Activated naive CD4-positive, alpha-beta T cell treated with Interleukin-2 at 50 U/mL for 16 hours (primary cell): ENCODE measurements at places on chromosomes 11 and 22.

- no peak for DNase-seq
These were observed 465.0 kb downstream of the GUCY1A2 start for GRCh38 chr11:106553304-106553703.

GRCh38 chr11:73116636-73117035 is 25.5 kb downstream of the FCHSD2 start:
- no peak for DNase-seq

GRCh38 chr22:27473533-27473932 is 328.0 kb downstream of the MN1 start:
- no peak for DNase-seq

DNA sequence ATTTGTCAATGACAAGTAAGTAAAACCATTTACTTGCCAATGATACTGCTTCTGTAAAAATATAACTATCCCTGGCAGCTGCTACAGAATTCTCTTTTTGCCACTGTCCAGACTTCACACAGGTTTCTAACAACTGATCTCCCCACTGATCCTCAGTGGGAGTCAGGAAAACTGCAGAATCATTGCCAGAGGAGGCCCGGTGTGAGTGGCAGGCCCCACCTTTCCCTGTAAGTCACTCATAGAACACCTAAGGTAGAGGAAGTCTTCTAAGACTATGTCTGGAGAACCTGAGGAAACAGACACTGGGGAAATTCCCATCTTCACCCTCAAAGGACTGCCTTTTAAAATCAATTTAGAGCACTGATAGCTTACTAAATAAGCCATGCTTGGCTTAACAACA is 66.3 kb downstream of the ZC3H12C start:
- DNase-seq: no peak

GRCh38 chr22:35601743-35602615 is 15.2 kb downstream of the MB start:
- DNase-seq: no peak

DNA sequence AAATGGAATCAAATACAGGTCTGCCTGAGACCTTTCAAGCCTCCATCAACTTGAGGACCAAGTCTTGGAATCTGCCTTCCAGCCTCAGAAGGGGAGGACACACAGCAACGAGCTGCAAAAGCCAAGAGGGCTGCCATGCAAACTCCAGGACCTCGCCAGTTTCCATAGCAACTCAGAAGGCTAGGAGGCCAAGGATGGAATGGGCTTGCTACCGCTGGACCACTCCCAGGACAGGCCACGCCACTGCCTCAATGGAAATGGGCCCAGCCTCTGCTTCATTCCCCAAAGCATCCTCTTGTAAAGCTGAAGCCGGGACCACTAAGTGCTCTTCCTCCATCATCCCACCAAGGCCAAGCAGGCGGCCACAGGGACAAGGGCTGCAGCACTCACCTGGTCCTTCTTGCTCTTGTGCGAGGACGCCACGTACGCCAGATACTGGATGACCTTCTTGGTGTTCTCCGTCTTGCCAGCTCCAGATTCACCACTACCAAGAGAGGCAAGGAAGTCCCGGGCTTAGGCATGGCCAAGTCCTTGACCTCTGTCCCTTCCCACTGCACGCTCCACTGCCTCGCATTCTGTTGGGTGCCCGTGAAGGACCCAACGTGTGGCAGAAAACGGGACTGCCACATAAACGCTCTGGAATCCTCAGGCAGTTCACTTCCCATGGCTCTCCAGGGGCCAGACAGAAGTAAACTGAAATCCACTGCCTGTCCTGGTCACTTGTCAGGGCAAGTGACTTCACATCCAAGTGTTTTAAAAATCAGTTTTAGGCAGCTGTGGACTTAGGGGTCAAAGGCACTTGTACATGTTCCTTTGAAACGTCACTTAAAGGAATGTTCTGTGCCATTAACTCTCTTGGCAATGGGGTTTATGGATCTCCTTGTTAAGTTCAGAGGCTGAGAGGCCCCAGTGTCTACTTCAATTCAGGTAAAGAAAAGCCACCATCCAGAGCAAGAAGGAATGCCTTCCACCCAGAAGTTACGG is 61.3 kb downstream of the MYH9 start:
- no peak for DNase-seq
